Left renal pelvis (tissue), 4 donors: ENCODE measurements at places on chromosomes 4 and X. TPM values are rescaled to one million over a fixed set of nuclear protein-coding genes. Genes with fewer than 3 reads are reported as not detected.

Gene TMSB15A
- 63.9 TPM for polyA plus RNA-seq

DNA sequence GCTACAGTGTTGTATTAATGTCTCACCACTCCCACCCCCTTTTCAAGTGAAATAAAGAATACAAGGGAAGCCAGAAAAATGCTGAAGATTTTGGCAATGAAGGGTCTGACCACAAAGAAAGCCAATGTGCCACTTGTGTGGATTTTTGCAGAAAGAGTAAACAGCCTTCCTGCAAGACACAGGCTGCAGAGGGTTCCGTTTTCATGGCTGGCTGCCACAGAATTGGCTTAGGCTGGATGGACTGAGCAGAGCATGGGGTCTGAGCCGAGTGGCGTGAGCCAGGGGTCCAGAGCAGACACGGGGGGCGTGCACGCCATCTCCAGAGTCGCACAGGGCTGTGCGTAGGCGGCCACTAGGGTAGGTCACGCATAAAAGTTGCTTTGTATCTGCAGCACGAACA, 69.2 kb downstream of the MTNR1A start:
- no peak for DNase-seq

GRCh38 chr4:2243681-2244380, 1.9 kb upstream of the HAUS3 start:
- no peak for DNase-seq

Gene SERPINA7
- polyA plus RNA-seq = 0.89 TPM

DNA sequence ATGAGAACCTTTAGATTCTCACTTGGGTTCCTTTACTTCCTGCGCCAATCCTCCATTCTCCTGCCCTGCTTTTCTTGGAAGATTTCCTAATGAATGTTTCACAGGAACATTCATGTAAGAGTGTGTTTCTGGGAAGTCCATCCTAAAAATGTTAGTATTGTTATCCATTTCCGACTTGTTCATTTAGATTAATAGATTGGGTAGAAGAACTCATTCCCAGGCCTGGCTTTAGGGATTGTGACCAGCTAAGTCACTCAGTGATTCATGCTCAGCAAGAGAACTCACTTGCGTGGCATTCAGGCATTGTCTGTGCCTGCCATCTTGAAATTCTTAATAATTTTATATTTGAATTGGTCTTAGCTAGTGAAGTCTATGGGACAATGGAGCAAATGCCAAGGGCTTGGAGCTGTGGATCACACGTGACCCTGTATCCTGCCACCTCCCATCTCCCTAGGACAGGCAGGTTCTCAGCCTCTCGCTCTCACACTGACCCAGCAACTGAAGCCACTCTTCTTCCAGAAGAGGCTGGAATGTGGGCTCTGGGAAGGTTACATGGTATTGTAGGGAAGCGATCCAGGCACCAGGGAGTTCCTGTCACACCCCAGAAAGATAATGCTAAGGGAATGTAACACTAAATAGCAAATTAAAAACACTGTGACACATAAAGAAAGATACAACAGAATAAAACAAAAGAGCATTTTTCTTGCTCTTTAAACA, 562.1 kb downstream of the TMA16 start:
- no peak for DNase-seq

GRCh38 chr4:106530024-106530361, 161.4 kb upstream of the GIMD1 start:
- DNase-seq = no peak

Gene FAM241A
- 1.5 TPM for polyA plus RNA-seq

GRCh38 chrX:140422501-140422900, 82.4 kb downstream of the SOX3 start:
- no peak for DNase-seq

DNA sequence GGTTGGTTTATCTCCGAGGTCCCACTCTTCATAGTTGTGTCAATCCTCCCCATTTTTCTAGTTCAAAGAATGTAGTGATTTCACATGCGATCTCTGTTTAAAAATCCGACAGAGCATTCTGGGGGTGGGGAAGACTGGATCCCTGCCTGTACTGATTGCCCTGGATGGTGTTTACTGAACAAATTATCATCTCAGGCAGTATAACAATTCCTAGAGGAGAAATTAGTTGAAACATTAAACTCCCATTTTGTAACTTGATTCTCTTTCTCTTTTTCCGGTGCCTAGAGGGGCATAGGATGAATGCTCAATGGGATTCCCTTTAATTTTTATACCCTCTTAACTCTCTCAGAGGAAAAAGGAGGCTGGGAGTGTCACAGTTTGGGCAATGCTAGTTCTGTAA, 10.0 kb upstream of the CWH43 start:
- no peak for DNase-seq

- no peak for DNase-seq
Observed at GRCh38 chr4:138759554-138759902, 256.1 kb upstream of the NOCT start.

- DNase-seq = no peak
Observed at GRCh38 chr4:55326629-55327028, 19.4 kb upstream of the SRD5A3 start.

GRCh38 chr4:37603070-37603468, 83.1 kb downstream of the RELL1 start:
- DNase-seq = peak; percentile 48

DNA sequence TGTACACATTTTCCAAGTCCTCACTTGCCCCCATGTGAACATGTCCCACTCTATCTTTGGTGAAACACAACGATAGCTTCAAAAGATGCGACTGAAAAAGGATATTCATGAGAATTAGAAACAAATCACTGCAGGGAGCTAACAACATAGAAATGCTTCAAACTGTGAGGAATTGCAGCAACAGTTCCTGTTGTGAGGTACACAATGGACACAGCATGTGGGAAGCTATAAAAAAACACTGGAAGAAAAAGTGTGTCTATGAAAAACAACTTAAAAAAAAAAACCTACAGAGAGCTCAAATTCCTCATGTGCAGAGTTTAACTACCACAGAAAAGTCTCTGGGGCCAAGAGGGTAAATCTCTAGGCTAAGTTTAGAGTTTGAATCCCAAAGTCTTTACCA, 51.6 kb upstream of the BLTP1 start:
- DNase-seq = no peak

Gene TNMD
- 4.5 TPM for polyA plus RNA-seq

DNA sequence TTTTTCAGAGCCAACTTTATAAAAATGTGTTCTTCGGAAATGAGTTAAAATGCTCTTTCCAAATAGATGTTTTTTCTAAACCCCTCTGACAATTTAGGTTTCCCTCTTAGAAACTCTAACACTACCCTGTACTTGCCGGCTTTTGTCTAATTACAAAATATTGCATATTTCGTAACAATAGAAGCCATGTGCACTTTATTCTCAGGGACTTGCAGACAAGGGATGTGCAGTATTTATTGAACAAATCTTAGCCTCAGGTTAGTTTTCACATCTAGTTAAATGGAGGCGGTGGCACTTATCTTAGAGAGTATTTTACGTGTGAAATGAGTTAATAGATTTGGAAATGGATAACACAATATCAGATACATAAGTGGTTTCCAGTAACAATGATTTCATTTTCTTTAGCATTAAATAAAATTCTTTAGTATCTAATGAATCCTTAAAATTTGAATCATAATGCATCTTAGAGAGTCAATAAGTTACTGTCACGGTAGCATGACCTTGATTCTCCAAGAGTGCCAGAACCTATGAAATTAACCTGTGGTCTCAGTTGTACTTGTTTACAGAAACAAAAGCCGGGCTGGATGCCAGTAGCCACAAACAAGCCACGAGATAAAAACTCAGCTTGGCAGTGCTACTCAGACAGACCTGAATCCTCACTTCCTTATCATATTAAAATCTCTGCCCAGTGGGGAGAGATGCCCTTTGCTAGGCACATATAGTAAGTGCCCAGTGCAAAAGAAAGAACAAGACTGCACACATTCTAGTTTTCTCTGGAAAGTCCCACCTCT, 772 bp upstream of the PABPC4L start:
- no peak for DNase-seq

Gene GPR82
- 0.09 TPM for polyA plus RNA-seq

DNA sequence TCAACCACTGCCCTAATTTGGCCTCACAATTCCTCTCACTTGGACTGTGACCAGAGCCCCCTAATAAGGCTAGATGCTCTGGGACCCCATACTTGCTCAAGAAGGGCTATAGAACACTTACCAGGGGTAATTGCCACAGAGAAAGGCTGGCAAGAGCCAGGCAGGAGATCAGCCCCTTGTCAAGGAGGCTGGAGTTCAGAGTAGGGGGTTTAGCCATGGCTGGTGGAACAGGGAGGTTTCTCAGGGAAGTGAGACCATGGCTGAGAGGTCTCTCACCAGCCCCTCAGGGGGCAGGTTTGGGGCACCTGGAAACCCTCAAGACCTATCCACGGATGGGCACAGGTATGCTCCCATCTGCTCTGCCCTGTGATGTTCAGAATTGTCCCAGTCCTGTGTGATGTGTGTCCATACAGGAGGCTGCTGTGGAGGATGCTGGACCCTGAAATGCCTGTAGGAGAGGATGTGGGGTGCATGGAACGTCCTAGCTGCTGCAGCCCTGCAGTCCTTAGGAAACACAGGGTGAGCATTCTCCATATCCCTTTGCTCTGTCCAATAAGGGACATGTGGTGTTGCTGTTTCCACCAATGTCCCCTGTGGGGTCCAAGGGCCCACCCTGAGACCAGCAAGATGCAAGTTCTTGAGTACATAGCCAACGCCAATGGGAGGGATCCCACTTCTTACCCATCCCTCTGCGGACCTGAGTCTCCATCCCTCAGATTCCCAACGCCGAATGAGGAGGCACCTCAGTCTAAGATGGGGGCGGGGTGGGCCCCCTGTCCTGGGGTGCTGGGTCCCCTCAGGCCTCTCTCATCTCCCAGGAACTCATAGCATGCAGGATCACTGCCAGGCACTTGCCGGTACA, 16.4 kb upstream of the HSFX1 start:
- DNase-seq = no peak

GRCh38 chr4:153937289-153937688, 148.4 kb upstream of the SFRP2 start:
- no peak for DNase-seq

DNA sequence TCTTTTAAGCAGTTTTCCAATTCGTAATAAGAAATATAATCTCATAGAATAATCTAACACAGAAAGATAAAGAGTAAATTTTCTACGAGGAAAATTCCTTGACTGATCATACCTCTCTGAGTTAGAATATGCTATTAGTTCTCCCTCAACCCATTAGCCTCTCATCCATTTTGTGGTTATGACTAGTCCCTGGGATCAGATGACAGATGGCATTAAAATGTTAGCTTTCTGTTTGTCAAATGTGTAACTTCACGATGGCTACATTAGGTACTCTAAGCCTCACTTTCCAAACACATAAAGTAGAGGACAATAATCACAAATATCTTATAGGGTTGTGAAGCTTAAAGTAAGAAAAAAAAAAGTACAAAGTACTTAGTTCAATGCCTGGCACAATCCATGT, 112.2 kb downstream of the ZAR1 start:
- DNase-seq = no peak

DNA sequence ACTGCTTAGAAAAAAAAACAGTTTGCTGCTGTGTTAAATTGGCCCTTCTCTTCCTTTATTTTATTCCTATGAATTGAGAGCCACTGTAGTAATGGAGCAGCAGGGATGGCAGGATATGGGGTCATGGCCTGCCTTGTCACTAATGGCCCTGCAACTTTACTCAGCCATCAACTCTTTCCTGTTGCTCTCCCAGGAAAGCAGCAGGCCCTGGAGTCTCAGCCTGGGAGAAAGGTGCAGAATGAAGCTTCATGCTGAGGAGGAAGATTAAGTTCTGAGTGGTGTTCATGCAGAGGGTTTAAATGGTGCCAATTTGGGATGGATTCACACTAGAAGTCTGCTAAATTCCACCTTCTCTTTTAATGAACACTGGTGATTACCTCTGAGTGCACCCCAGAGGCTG, 285.6 kb downstream of the GPAT3 start:
- no peak for DNase-seq

DNA sequence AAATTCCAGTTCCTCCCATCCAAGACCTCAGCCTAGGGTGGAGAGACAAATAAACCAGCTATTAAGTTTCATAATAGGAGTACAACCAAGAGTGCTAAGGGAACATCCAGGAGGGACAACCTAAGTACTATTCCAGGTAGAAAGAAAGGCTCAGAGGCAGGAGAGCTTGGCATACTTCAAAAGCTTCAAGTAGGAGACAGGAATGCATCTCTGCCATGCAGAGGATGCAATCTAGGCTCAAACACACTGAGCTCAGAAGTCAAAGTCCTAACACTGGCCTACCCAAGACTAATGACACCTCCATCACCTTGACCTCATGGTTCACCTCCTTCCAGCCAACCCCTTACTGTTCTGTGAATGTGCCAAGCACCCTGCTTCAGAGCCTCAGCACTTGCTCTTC, 8.1 kb downstream of the WDFY3 start:
- no peak for DNase-seq

Gene TREX2
- 0.14 TPM for polyA plus RNA-seq

GRCh38 chr4:5409972-5410618, 298.3 kb downstream of the EVC2 start:
- no peak for DNase-seq

Gene FGD1
- polyA plus RNA-seq = 22.5 TPM

Gene CHRDL1
- polyA plus RNA-seq = 96.7 TPM

DNA sequence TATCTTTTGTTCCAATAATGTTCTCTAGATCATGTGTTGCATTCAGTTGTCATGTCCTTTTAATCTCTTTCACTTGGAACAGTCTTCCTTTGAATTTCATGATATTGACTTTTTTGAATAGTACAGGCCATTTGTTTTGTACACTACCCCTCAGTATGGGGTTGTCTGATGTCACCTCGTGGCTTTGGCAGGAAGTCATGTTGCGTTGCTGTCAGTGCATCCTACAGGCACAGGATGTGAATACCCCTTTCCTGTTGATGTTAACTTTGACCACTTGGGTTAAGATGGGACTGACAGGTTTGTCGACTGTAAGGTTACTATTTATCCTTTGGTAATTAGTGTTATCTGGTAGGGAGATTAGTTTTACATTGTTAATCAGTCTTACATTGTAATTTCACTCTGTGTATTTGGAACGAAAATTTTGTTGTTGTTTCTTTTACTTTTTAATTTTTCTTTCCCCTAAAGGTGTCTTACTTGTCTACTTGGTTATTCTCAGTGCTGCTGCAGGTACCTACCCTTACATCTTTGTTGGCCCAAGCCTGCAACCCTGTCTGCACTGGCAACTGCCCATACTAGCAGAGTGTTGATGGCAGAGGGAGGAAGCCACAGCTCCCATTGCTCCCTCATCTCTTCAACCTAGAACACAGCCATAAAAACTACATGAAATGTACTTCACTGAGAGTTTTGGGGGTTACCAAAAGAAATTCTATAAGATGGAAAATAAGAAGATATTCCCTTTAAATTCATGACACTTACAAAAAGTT, 14.7 kb upstream of the ATP8A1 start:
- DNase-seq = no peak

- no peak for DNase-seq
Observed at GRCh38 chr4:142497606-142498005, 348.5 kb downstream of the INPP4B start.
